ENCODE measurements at places on chromosomes 2 and 18.

- no peak for DNase-seq
Observed at GRCh38 chr2:187177253-187177652, 270.8 kb downstream of the CALCRL start.

DNA sequence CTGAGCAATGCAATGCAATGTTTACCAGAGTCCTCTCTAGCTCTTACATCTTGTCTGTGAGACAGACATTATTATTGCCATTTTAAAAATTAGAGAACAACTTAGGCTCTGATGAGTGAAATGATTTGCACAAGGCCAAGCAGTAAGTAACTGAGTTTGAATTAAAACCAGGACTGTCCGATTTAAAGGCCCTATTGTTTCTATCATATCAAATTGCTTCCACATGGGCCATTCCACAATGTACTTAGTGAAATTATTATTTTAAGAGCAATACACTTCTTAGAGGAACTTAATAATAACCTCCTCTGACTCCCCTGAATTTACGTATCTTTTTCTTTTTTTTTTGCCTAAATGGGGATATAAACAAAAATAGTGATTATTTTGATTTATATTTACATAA, 64.6 kb downstream of the PLCL1 start:
- no peak for DNase-seq

DNA sequence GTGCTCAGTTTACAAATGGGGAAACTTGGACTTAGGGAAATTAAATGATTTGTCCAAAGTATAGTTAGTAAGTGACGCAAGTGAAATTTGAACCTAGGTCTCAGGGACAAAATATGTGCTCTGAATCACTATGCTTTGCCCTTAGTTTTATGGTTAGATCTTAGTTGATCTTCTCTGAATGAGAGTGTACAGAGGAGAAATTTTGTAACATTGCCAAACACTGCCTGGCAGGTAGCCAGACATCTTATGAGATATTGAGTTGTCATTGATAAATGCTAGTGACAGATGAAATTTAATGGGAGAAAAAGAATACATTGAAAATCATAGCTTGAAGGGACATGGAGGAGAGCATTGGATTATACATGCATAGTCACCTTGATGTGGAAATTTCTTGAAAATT, 91.4 kb downstream of the GALNT1 start:
- DNase-seq: no peak

DNA sequence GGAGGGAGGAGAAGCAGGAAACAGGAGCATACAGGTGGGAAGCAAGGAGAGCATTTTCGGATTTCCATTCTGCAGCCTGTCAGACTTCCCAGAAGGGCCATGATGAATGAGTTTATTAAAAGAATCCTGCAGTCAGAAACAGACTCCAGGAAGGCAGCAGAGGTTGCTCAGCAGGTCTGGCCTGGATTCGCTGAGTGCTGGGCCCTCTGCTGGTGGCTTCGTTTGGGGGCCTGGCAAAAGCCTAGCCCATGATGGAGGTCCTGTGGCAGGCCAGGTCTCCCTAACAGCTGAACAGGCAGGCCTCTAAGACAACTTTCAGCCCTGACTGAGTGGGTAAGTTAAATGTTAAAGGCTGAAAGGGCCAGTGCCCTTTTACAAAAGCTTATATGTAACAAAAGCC, 108.2 kb upstream of the CAPN13 start:
- DNase-seq: no peak

DNA sequence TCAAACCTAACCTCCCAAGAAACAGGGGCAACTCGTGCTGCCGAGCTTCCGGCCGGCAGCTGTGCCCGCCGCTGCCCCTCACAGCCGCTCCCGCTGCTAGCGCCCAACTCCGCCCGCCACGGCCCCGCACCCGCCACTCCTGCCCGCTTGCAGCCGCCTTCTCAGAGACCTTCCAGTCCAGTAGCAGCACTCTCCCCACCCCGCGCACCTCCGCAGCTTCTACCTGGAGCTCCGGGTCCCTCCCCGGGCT, 722 bp upstream of the C2orf15 start:
- no peak for DNase-seq

- no peak for DNase-seq
Observed at GRCh38 chr18:23793985-23794867, 105.0 kb downstream of the LAMA3 start.

DNA sequence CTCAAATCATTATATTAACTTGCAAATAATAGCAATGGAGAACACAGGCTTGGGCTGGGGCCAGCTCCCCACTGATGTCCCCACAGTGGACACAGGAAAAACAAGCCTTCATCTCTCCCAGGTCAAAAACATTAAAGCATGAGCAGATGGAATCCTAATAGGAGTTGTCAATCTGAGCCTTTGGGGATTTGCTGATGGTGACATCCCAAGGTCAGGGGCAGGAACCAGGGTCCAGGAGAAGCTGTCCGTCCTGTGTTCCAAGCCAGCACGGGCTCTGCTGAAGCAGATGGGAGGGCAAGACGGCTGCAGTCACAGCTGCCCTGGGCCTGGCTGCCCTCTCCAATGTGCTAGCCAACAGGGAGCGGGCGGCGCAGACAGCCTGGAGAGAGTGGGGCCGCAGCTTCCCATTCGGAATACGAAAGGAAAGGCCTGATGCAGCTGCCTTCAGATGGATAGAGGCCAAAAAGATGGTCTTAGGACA, 135.5 kb downstream of the NDUFA10 start:
- no peak for DNase-seq

GRCh38 chr2:625415-626333, 51.5 kb downstream of the TMEM18 start:
- no peak for DNase-seq

GRCh38 chr2:8821276-8822217, 15.9 kb downstream of the KIDINS220 start:
- DNase-seq: no peak

DNA sequence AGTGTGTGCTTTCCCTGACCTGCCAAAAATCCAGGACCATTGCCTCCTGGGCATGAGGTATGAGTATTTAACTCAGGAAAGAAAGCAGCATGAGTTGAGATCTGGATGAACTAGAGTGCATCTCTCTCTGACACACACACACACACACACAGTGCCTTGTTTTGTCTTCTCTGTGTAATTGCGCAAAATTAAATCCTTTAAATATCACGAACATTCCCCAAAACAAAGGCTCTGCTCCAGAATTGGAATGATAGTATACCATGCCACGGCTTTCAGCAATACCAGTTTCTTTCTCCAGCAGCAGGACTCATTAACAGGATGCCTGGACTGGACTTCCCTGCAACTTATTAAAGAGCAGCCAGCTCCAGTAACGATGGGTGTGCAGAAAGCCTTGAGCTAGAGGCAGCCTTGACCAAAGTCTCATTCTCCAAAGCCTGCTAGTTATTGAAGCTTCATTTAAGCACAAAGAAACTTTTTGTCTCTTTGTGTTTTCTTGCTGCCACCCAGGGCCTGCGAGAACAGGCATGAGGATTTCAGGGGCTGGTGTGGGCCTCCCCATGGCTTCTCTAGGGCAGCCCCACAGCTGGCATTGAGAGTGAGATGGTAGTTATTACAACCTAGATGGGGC, 101.7 kb downstream of the NRP2 start:
- no peak for DNase-seq

- no peak for DNase-seq
Observed at GRCh38 chr2:118580651-118581050, 266.8 kb downstream of the EN1 start.

- DNase-seq: no peak
Observed at GRCh38 chr2:17646838-17647701, 106.5 kb downstream of the SMC6 start.

- no peak for DNase-seq
Observed at GRCh38 chr2:69601179-69601612, 42.3 kb downstream of the AAK1 start.

- no peak for DNase-seq
Observed at GRCh38 chr2:37786854-37787253, 115.4 kb upstream of the CDC42EP3 start.

DNA sequence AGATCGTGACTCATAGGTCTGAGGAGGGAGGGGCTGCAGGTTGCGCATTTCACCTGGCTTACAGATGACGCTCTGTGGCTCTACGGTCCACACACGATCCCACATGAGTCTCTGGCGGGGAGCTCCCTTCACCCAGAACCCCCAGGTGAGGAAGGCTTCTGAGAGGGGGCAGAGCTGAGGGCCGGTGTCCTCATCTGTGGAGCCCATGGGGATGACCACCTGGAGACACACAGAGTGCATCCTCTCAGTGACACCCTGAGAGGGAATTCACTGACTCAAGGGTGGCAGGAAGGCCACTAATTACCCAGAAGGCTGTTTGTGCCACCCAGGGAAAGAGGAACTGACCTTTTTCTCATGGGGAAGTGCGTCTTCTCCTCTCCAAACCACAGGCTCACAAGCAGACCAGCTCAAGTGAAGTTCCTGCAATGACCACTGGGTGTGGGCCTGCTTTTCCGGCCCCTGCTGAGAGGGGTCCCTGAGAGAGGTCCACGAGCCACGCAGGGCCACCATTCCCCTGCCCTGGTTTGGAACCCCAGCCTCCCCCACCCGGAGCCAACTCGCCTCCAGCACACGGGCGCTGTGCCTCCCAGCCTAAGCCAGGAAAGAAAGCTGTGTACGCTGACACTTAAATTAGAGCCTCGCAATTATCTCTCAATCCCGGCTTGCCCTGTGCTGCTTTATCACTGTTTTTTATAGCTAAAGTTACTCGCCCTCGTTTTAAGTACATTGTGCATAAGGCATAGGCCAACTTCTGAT, 114.1 kb downstream of the BCL11A start:
- DNase-seq: no peak

GRCh38 chr2:86038291-86039081, 67.2 kb downstream of the POLR1A start:
- peak; percentile 54 for DNase-seq

GRCh38 chr2:9013403-9013802, 9.9 kb upstream of the MBOAT2 start:
- DNase-seq: no peak

- DNase-seq: no peak
Observed at GRCh38 chr2:112831946-112832840, 4.4 kb downstream of the IL1B start.

DNA sequence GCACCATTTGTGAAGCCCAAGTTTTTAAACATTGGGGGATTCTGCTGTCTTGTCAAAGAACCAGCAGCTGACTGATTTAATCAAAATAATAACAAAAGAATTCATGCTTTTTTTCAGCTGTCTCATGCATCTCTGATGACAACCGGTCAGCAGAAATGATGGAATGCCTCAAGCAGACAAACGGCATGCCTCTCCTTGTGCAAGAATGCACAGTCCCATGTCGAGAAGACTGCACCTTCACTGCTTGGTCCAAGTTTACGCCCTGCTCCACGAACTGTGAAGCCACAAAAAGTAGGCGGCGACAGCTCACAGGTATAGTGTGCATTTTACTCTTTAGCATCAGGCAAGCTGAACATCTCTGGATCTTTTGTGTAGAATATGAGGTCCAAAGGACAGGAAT, 558.8 kb upstream of the HNMT start:
- no peak for DNase-seq

DNA sequence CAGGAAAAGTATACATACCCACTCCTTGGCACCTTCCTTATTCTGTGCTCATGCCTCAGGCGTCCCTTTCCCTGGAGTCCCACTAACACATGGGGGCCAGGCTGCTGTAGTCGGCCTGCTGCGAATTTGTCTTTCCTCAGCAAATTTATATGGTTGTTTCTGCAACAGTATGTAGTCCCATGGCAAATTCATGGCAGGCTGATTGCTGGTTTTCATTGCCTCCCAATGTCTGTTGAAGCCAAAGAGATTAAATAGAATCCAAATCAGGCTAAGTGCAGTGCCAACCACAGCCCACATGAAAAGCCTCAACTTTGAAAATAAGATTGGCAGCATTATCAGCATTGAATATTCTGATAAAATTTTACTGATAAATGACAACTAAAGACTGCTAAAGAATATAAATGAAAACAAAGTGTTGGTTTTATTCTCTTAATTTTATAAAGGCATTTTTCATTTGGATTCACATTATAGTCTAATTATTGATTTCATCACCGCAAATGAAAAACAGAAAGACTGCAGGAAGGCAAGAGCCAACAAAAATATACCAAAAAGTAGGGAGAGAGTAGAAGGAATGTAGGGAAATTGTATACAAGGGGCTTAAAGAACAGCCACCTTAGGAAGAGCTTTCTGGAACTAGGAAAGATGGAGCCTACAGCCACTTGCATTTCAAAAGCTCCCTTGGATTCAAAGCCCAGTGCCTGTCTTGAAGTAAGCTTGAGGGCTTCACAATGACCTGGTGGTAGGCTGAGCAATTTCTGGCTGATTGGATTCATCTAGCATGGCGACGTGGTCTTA, 283.7 kb upstream of the MMADHC start:
- DNase-seq: no peak

- no peak for DNase-seq
Observed at GRCh38 chr18:6579486-6579885, 150.0 kb upstream of the ARHGAP28 start.

- DNase-seq: no peak
Observed at GRCh38 chr2:105809097-105809473, 64.4 kb downstream of the NCK2 start.

GRCh38 chr2:104412384-104412783, 441.5 kb upstream of the POU3F3 start:
- no peak for DNase-seq

DNA sequence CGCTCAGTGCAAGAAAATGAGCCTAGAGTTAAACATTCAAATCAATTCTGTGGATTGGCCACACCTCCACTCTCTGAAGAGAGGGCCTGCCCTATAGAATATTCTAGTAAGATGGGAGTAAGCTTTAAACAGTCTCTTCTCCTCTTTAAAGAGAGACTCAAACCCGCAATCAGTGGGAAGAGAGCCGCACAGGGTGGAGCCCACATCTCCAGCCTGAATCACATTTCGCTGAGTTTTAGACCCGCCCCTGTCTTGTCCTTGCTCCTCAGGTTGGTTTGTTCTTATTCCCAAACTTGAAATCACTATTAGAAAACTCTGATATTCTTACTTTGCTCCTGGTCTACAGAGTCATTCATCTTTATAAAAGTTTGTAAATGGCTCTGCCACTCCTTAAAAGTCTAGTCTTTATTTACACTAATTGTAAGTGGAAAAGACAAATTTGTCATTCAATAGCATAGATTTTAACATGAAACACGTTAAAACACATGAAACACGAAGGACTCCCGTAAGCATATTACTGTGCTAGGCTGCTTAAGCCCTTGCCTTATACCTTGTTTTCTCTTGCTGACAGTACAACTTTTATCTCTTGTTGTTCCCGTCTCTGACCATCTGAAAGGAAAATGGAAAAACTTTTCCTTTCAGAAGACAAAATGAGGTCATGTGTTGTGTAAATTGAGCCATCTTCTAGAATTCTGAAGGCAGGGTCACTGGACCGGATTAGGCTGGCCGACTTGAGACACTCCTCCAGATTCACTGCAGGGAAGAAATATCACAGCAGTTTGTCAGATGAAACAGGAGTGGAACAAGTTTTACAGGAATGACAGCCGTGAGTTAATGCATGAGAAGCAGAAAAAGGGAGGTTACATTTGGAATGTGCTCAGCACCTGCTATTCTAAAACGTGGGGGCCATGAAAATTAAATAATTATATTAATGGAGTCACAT, 5.6 kb downstream of the DSC1 start:
- DNase-seq: no peak

DNA sequence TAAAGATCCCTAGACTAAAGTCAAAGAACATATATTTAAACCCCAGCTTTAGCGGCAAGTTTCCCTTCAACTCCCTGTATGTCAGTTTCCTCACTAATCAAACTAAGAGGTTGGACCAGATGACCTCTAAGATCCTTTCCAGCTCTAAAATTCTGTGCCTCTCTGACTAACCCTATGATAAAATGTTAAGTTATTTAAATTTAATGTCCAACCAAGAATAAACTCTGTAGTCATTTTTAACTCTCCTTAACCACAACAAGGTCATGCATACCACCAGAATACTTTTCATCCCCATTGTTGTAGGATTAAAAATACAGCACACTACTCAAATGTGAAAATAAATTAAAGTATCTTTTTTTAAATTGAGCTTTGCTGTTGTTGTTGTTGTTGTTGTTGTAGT, 5.2 kb upstream of the PDE1A start:
- DNase-seq: no peak

Data from activated T-helper 1 cell treated with Interleukin-2 at 50 U/mL for 16 hours (primary cell).